ENCODE measurements at places on chromosomes 16 and 17.

DNA sequence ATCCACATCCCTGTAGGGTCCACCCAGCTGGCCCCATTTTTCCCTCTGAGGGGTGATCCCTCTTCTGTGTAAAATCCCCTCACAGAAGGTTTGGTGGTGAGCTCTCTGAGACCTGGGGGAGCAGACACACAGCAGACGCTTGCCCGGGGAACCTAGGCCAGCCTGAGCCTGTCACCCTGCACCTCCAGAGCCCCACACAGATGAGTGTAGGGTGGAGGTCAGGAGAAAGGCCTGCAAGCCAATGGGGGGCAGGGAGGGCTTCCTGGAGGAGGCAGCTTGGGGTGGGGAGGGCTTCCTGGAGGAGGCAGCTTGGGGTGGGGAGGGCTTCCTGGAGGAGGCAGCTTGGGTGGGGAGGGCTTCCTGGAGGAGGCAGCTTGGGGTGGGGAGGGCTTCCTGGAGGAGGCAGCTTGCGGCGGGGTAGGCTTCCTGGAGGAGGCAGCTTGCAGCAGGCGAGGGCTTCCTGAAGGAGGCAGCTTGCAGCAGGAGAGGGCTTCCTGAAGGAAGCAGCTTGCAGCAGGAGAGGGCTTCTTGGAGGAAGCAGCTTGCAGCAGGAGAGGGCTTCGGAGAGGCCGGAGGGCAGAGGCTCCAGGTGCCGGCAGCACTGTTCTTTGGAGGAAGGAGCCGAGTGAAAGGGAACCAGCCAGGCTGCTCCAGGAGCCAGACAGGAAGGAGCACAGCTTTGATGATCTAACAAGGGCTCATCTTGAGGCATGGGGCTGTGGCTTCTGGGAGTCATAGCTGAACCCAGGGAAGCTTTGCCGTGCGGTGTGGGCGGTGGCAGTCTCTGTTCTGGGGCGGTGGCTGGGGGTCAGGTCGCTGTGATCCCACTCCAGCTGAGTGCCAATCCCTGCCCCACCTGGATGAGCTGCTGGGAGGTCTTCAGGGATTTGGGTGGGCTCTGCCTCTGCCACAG is 83.7 kb upstream of the ZNF469 start:
- DNase-seq = no peak

GRCh38 chr17:76791053-76791980 is 53.4 kb downstream of the MFSD11 start:
- DNase-seq = peak; percentile 46

DNA sequence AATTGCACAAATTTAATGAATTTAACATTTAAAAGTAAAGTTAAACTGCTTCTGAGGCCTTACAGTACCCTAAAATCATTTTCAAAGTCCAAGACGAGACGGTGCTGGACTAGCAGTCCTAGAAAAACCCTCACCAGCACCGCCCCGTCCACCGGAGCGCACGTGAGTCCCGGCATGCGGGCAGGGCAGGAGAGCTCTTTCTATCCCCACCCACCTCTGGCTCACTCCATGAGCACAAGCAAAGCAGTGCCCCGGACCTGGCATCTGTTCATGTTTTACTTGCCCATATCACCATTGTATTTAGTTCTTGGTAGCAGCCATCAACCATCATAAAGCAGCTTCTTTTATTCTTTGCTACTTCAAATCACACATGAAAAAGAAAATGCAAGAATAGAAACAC is 41.7 kb downstream of the ANKRD11 start:
- DNase-seq = no peak

DNA sequence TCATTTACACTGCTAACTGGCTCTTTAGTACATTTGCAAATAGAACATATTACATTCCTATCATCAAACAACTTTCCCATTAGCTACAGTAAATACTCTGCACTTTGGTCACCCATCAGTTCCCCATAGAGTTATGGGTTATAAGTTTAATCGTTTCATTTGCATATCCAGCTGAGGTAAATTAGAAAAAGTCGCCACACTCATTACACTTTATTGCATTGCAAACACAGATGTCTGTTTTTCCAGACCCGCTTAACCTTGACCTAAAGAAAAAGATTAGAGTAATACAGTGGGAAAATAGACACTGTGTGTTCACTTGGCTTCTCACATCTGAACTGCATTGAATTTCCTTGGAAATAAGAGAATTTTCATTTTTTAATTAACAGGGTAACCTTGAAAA is 213.1 kb upstream of the PSMD7 start:
- DNase-seq = no peak

GRCh38 chr17:78539781-78540180 is 37.4 kb downstream of the DNAH17 start:
- no peak for DNase-seq

DNA sequence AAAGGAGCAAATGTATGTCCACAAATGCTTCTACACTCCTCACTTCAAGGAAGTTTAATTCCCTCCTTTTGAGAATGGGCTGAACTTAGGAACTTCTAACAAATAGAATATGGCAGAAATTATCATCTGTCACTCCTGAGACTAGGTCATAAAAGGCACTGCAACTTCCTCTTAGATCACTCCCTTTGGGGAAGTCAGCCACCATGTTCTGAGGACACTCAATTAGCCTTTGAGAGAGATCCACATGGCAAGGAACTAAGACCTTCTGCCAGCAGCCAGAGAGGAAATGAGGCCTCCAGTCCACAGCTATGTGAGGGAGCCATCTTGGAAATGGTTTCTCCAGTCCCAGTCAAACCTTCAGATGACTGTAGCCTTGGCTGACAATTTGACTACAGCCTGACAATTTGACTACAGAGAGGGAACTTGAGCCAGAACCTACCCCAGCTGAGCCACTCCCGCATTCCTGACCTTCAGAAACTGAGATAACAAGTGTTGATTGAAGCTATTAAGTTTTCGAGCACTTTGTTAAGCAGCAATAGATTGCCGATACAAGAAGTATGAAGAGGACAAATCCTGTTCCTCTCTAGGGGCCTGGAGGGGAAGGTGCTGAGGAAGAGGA is 113.4 kb upstream of the SEC14L1 start:
- DNase-seq = no peak

DNA sequence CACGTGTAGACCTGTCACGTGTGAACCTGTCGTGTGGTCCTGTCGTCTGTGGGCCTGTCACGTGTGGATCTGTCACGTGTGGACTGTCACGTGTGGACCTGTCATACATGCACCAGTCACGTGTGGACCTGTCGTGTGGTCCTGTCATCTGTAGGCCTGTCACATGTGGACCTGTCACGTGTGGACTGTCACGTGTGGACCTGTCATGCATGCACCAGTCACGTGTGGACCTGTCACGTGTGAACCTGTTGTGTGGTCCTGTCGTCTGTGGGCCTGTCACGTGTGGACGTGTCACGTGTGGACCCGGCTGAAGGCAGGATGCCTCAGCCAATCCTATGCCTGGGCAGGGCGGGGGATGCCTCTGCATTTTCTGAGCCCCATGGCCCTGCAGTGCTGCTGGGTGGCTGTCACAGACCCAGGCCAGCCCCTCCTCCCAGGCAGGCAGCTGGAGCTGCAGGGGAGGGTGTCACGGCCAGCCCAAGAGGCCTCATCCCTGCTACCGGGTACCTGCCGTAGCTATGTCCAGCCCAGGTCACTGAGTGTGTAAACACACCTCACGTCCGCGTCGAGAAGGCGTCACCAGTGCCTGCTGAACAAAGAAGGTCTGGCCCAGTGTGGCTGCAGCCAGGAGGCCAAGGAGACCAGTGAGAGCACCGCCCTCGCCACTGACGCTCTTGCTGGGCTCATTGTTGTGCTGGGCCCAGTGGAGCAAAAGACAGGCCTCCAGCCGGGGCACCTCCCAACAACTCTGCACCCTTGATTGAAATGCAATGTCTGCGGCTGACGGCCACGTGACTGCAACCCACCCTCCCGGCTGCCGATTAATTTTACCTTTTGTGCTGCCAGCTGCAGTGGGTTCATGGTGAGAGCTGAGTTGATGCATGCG is 18.6 kb upstream of the ACSF3 start:
- no peak for DNase-seq

GRCh38 chr16:76931186-76931585 is 259.8 kb upstream of the MON1B start:
- no peak for DNase-seq

DNA sequence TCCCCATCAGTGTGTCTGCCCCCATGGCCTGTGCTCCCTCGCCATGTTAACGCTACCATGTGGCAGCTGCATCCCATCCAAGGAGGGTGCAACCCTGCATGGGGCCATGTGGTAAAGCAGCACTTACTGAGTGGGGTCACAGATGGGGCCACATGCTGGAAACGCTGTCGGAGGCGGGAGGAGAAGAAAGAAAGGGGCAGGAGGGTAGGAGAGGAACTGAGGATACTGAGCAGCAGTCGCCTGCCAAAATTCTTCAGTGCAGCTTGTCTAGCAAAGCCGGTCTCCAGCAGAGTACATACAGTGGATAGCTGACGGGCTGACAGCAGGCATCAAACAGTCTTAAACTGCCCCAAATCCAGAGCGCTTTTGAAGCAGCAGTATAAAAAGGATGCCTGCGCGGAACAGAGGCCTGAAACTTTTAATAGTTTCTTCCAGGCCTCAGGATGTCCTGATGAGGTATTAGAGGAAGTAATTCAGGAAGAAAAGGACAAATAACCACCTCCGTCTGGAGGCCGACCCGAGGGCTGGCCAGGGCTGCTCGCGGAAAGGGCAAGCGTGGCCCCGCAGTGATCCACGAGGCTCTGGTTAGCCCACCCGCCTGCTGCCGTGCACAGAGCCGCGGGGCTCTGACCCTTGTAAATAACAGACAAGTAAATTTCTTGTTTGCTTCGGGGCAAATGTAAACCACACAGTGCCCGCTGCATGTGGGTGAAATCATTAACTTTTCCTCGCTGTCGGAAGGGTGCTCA is 149.0 kb downstream of the CCDC182 start:
- DNase-seq = no peak

- no peak for DNase-seq
Observed at GRCh38 chr16:80447241-80447640, 93.6 kb upstream of the DYNLRB2 start.

DNA sequence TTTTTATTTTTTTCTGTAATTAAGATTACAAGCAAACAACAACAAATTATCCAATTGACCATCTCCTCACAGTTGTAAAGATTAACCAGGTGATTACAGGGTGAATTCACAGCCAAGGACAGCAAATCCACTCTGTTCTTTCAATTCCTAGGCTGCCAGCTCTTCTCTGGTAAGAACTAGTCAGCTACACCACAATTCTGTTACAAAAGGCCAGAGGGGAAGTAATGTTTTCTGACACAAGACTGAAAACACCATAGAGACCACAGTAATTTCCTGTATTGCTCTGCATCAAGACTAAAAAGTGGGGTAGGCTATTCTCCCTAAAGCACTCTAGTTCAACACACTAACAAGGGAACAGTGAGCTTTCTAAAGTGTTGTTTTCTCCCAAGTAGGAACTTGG is 10.6 kb downstream of the CA10 start:
- no peak for DNase-seq

DNA sequence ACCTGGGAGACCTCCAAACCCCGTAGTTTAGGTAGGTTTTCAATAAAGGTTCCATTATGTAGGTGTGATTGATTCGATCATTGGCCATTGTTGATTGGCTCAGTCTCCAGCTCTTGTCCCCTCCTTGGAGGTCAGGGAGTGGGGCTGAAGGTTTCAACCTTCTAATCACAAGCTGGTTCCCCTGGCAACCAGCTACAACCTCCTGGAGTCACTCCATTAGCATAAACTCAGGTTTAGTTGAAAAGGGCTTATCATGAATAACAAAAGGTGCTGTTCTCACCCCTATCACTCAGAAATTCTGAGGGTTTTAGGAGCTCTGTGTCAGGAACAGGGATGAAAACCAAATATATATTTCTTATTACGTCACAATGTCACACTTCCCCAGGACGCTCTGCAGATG is 28.5 kb downstream of the TMEM132E start:
- no peak for DNase-seq

DNA sequence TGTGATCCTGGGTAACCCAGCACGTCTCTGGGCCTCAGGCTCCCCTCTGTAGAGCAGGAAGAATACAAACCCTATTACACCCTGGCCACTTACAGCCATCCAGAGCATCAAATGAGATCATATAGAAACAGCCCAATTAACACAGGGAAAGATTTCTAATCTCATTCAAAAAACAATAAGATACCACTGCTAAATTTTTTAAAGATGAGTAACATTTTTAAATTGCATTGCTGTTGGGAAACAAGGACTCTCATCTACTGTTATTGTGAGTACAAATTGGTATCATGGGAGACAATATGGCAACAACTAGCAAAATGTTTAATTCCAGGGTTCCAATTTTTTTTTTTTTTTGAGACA is 41.1 kb downstream of the SRL start:
- no peak for DNase-seq

GRCh38 chr17:1112875-1113274 is 66.9 kb downstream of the ABR start:
- no peak for DNase-seq

GRCh38 chr17:76888661-76889060 is 20.5 kb downstream of the MGAT5B start:
- DNase-seq = no peak

DNA sequence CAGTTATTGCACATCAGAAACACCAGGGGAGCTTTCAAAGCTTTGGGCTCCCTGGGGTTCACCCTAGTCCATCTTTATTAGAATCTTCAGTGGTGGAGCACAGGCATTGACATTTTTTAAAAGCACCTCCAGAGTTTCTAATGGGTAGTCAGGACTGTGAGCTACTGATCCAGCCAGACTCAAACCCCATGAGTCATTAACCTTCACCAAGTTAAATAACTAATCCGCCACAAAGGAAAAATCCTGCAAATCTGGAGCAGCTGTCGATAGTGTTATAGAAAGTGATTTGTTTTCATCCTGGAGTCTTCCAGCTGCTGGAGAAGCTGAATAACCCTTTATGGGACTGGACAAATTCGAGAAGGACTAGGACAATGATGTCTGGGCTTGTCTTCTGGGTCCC is 93.2 kb upstream of the PIRT start:
- no peak for DNase-seq

DNA sequence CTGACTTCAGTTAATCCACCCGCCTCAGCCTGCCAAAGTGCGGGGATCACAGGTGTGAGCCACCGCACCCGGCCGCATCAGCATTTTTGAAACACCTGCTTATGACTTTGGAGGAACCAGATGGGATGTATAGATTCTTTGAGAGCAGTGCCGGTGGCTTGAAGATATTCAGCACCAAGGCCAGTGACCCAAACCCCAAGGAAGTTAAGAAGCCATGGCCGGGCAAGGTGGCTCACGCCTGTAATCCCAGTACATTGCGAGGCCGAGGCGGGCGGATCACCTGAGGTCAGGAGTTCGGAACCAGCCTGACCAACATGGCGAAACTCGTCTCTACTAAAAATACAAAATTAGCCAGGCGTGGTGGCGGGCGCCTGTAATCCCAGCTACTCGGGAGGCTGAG is 43.9 kb downstream of the TRARG1 start:
- DNase-seq = no peak

DNA sequence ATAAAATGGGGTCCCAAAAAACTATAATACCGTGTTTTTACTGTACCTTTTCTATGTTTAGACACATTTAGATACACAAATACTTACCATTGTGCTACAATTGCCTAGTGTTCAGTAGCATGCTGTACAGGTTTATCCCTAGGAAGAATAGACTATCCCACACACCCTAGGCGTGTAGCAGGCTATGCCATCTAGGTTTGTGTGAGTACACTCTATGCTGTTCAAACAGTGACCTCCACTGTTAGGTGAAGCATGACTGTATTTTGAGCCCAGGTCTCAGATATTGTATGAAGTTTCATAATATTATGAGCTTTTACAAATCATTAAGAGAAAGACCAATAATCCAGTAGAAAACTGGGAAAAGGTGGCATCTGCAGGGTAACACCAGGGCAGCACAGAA is 23.6 kb downstream of the MILR1 start:
- DNase-seq = no peak

GRCh38 chr17:30433514-30433913 is 43.7 kb upstream of the GOSR1 start:
- no peak for DNase-seq
